ENCODE measurements at places on chromosomes 7 and 10.

DNA sequence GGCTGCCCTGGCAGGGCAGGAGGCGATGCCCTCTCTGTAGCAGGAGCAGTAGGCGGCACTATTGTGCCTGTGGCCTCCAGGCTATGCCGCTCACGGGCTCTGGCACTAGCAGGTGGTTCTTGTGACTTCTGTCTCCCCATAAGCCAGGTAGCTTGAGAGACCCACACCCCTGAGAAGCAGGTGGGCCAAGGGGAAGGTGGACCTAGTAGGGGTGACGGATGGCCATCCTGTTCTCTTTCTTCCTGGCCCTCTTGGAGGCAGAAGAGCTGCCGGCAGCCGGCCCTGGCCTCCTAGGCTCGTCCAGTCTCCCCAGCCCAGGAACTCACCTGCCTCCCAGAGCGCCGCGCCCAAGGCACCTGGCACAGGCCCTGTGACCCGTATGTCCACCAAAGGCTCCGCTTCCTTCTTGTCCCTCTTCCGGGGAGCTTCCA, 15.4 kb downstream of the MMRN2 start:
- DNase-seq, result peak; percentile 0

GRCh38 chr10:66466622-66467021, 459.2 kb upstream of the LRRTM3 start:
- no peak for DNase-seq

DNA sequence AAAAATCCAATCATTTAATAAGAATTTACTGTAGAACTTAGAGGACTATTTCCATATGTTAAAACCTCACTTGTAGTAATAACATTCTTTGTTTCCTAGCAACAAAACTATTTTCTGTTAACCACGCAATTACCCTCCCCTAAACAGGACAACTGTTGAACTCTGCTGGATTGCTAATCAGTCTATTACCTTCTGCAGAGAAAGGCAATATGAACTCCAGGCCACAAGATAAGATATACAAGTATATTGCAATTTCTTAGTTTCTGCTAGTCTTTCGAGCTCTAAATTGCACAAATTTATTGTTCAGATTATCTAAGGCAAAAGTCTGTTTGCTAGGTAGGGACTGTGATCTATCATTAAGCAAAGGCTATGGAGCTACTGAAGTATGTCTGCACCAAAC, 920.1 kb upstream of the LRRN3 start:
- DNase-seq, result no peak

- peak; percentile 77 for DNase-seq
Observed at GRCh38 chr10:12130237-12130872, 878 bp downstream of the SEC61A2 start.

- DNase-seq, result no peak
Observed at GRCh38 chr10:92997620-92998019, 63.0 kb upstream of the CYP26C1 start.

DNA sequence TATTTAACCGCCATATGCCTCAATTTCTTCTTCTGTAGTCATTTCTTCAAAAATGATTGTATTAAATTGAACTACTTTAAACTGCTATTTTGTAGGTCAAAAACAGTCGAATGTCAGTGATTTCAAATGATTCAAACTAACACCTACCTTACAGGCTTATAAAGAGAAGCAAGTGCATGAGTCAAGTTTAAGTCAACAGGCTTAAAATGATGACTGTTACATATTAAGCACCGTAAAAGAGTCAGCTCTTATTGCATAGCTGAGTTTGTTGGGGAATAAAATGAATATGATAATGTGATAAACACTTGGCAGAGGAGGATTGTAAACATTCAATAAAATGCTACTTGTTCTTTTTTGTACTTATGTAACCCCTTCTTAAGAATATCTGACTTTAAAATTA, 90.1 kb upstream of the ANKRD1 start:
- no peak for DNase-seq

DNA sequence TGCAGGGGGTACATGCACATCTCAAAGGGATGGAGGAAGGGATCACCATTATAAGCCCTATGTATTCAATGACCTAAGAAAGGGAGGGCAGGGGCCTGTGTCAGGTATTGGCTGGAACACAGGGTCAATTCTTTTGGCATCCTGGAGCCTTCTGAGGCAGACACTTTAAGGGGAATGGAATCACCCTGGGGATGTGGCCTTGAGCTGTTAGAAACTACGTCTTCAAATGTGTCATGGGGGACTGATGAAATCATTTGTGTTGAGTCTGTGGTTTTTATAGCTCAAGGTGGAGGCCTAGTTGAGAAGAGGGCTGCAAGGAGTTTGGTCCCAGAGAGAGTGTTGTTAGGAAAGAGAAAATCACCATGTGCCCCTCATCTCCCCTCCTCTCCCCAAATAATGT, 206.1 kb upstream of the CELF2 start:
- DNase-seq, result no peak

DNA sequence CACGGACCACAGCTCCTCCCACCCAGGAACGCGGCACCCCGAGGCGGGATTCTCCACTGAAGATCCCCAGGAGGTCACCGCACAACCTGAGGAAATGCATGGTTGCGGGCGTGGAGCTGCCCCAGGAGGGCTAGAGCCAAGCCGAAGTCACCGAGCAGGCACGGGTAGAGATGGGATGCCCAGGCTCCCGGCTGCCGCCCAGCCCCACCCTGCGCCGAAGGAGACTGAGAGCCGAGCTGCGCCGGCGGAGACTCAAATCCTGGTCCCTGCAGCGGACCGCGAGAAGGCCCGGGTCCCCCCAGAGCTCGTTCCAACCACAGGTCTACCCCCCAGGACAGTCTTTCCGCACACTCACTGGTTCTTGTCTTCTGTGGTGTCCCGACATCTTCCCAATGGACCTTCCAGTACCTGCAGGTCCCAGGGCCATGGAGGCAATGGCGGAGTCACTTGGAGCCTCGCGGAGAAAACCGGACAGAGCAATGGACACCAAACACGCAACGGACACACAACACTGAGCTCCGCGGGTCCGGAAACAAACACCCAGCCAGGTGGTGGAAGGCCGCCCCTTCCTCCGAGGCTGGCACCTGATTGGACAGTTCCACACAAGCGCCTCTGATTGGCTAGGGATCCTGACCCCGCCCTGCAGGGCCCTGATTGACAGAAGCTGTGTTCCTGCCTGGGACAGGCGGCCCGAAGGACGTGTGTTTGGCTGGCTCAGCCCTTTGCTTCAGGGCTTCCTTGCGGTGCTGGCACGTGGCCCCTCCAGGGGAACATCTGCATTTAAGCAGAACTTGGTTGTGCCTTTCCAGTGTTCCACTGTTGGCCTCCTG, 331.9 kb upstream of the NUPR2 start:
- peak; percentile 98 for DNase-seq
